Peyer's patch (tissue), 4 donors: ENCODE measurements at places on chromosomes 3 and 15.
A peak's percentile ranks its signal among the peaks of the same experiment; 100 is the strongest.

DNA sequence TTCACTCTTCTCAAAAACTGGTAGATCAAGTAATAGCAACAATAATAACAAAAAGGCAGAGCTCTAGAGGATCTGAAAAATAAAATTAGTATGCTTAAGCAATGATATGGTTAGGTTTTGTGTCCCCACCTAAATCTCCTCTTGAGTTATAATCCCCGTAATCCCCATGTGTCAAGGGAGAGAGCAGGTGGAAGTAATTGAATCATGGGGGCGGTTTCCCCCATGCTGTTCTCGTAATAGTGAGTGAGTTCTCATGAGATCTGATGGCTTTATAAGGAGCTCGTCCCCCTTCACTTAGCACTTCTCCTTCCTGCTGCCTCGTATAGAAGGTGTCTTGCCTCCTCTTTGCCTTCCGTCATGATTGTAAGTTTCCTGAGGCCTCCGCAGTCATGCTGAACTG is 60.2 kb upstream of the ABHD2 start:
- DNase-seq: no peak

DNA sequence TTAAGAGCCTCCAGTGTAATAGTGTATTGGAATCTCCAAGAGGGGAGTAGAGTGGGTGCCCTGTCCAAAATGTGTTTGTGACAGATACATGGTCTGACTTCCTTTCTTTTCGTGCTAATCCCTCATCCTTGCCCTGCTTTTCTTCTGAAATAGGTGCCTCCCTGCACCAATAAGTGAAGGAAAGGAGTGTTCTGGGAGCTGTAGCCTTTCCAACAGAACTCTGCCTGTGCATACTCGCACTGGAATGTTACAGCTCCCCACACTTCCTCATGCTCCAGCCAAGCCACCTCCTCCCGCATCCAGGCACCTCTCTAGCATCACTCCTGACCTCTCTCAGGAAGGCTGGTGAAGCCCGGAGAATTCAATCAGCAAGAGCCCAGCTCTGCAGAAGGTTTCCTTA is 478.0 kb downstream of the GABRG3 start:
- DNase-seq: no peak

GRCh38 chr15:56491110-56491722 is 26.3 kb upstream of the MNS1 start:
- DNase-seq: peak; percentile 35

DNA sequence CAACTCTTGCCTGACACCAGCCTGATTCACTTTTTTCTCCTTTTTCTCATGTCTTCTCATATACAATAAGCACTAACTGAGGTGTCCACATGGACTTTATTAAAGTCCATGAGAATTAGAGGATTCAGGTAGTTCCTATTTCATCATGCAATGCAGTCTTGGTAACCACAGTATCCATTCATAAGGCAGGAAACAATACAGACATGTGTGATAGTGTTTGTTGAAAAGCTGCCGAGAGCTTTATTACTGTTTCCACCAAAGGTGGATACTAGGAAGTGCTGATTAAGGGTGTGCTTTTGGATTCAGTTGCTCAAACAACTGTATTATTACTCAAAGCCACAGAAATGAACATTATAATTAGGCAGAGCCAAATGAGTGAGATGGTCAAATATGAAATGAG is 5.3 kb downstream of the CASR start:
- DNase-seq: no peak

DNA sequence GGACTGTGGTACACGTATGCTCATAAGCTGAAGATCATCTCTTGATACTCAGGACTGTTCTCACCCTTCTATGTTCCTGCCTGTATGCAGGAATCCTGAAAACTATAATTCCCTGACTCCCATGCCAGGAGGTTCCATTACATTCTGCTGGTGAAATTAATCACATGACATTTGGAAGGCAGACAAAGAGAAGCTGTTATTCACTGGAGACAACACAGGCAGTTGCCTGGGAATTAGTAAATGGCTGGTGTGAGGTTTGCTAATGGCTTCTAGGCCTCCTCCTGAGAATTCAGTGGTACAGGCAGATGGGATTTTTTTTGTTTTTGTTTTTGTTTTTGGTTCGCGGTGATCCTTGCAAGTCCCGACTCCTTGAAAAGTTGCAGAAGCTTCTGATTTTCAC is 91.4 kb downstream of the CTNNB1 start:
- DNase-seq: no peak

DNA sequence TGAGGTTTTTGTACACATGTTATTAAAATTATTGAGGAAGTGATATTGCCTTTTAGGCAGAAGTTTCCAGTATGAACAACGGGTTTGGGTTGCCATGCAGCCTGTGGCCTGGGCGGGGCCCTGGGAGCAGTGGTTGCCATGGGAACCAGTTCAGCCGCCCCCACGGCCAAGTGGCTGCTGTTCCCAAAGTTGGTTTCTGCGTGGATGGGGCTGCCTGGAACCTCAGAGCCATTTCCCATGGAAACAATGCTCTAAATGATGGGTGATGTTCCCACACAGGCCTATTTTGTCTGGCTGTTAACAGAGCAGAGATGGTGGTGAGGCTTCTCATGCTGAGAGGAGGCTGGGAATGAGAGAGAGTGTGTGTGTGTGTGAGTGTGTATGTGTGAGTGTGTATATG is 19.5 kb downstream of the MRAS start:
- DNase-seq: no peak

DNA sequence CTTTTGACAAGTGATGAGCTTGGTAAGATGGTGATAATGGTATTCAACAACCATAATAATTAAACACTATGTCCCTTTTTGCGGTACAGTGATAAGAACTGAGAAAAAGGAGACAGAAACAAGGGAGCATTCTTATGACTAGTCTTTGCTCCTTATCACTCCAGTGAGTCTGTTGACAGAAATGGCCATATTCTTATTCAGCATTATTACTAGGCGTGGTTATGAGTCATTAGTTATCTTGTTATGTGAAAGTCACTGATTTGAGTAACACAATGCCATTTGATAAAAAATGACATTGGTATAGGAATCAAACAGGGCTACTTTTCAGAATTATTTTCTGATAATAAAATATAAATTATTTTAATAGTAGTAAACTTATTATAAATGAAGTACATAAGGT is 193.5 kb downstream of the C3orf38 start:
- no peak for DNase-seq

DNA sequence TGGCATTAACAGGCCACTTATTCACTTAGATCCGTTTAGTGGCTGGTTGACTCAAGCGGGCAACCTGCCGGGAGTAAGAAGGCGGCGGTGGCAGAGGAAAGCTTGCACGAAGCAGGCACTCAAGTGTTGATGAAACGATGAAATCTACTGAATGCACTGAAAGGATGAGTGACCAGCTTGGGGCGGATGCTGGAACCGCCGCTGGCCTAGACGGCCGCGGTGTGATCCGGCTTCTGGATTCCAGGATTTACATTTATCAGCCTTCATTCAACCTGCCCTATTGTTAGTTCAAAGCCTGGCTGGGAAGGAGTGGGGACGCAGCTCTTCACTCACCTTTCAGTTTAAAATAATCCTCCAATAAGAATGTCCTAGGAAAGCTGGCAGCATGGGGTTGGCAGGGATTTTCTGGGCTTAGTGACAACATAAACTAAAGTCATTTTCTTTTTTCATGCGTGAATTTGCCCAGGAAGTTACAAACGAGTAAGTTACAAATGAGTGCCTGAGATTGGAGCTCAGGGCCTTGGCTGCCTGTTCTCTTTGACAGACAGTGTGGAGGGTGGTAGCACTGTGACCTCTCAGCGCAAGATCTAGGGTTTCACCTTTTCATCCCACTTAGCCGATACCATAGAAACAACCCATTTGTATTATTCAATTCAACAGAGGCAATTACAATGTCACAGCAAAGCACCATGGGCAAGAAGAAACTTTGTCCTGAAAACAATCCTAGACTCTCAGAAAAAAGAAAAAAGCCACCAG is 1.1 kb upstream of the PLCH1 start:
- DNase-seq: peak; percentile 54

GRCh38 chr3:78857494-78858111 is 910.2 kb downstream of the ROBO1 start:
- no peak for DNase-seq

DNA sequence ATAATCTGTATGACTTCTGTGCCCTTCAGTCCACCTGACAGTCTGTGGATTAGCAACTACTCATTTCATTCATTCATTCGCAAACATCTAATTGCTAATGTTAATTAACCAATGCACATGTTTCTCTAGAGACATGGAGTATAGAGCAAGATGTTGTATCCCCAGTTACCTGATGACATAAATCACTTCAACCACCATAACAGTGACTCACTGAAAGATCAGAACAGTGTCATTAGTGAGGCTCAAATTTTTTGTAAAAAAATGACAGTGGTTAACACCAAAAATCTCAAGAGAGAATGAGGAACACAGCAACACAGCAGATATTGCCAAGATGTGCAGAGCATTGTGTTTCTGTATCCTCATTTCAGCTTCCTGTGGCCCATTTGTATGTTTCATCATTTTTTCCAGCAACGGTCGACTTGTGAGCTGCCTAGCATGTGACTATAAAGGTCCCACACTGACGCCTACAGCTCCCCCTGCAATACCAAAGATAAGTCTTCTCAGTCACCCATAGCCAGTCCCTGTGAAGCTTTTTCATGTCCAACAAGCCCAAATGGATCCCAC is 3.7 kb upstream of the PLD1 start:
- DNase-seq: no peak

DNA sequence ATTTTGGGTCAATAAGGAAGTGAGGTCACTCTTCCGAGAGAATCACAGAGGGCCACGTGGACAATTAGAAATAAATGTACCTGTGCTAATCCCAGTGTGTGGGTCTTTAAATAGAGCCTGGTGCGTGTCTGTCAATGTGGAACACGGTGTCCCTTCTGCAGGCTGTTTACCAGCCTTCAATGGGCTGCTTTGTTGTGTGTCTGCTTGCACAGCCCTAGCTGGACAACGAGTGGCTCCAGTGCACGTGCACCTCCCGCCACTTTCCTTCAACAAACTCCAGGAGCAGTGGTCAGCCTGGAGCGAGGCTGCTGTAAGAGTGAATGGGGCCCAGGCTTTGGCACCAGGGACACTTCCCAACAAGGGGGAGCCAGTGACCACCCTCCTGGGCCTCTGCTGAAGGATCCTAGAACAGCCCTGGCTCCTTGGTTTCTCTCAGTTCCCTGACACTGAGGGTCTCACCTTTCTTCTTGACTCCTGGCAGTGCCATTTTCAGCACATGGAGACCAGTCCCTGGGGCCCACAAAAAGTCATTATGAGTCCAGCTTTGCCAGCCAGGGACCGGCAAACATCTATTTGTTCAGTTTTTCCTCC is 76.1 kb downstream of the ISG20 start:
- DNase-seq: no peak

- DNase-seq: no peak
Observed at GRCh38 chr15:99333413-99333812, 82.1 kb downstream of the LRRC28 start.

GRCh38 chr3:152835601-152836102 is 721 bp downstream of the P2RY1 start:
- DNase-seq: peak; percentile 52

- DNase-seq: no peak
Observed at GRCh38 chr15:71393383-71393782, 278.1 kb downstream of the THSD4 start.

GRCh38 chr15:55281517-55282228 is 7.9 kb downstream of the RAB27A start:
- no peak for DNase-seq

DNA sequence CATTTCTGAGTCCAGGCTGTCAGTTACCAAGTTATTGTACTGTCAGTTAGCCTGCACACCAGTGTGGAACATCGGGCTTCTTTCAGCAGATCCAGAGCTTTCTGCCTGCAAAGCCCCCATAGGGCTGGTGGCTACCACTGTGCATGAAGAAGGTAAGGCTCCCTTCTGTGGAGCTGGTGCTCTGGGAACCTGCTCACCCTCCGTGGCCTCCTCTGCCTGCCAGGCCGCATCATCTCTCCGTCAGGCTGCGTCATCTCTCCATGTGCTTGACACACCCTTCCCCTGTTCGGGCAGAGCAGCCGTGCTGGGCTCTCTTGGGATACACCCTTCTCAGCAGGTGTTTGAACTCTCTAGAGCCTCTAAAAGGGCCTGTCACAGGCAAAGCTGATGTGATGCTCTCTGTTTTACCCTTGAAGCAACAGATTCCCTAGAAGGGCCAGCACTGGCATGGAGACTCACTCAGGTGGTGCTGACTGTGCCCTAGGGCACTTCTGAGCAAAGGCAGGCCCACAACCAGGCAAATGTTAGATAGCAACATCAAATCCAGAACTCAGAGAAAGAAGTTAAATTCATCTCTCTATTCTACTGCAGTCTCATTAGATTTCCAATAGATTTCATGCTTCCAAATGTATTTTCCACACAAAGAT is 261.1 kb downstream of the EPHB1 start:
- no peak for DNase-seq

DNA sequence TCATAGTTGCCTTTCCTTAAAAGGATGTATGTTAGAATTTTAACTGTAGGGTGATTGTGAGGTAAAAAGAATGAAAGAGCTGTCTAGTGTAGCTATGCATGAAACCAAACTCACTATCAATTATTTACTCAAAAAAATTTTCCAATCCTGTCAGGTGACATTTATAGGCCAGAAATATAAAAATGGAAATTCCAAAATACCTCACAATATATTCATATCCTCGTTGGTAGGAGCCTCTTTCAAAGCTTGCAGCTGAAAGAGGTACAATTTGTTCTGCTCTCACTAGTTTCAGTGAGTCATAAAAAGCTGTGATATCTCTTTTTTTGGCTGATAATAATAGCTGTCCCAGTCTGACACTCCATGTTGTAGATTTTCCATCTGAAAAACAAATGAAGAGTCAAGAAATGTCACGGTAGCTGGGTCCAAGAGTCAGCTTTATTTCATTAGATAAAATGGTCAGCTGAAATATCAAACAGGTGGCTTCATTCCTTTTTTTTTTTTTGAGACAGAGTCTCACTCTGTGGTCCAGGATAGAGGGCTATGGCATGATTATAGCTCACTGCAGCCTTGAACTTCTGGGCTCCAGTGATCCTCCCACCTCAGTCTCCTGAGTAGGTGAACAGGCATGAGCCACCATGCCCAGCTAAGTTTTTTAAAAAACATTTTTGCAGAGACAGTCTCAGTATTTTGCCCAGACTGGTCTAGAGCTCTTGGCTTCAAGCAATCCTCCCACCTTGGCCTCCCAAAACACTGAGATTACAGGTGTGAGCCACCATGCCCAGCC is 50.8 kb upstream of the XRN1 start:
- DNase-seq: no peak

GRCh38 chr3:22189616-22190015 is 438.6 kb upstream of the ZNF385D start:
- DNase-seq: no peak

GRCh38 chr3:126677862-126678503 is 23.1 kb upstream of the TXNRD3 start:
- DNase-seq: no peak

DNA sequence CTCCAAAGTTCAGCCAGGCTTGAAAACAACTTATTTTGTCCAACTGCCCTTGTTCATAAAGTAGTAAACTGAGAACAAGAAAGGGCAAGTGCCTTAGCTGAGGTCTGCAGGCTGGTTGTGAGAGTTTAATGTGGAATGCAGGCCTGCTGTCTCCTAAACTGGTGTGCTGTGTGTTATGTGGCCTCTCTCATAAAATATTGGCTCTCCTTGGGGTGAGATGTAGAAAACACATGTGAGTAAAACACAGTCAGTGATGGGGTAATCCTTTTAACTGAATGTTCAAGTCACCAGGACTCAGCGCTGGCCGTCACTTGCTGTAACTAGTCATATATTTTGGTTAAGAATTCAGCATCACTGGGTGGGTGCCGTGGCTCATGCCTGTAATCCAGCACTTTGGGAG is 7.1 kb upstream of the ST6GAL1 start:
- no peak for DNase-seq

GRCh38 chr15:39511916-39512260 is 69.0 kb upstream of the THBS1 start:
- DNase-seq: no peak

- DNase-seq: no peak
Observed at GRCh38 chr3:100221159-100221558, 39.6 kb upstream of the TBC1D23 start.
